ENCODE measurements at places on chromosomes 2 and 18. TPM values are rescaled to one million over a fixed set of nuclear protein-coding genes. Genes with fewer than 3 reads are reported as not detected.
A peak's percentile ranks its signal among the peaks of the same experiment; 100 is the strongest.

GRCh38 chr2:60319031-60319547 is 234.4 kb downstream of the BCL11A start:
- DNase-seq = no peak

DNA sequence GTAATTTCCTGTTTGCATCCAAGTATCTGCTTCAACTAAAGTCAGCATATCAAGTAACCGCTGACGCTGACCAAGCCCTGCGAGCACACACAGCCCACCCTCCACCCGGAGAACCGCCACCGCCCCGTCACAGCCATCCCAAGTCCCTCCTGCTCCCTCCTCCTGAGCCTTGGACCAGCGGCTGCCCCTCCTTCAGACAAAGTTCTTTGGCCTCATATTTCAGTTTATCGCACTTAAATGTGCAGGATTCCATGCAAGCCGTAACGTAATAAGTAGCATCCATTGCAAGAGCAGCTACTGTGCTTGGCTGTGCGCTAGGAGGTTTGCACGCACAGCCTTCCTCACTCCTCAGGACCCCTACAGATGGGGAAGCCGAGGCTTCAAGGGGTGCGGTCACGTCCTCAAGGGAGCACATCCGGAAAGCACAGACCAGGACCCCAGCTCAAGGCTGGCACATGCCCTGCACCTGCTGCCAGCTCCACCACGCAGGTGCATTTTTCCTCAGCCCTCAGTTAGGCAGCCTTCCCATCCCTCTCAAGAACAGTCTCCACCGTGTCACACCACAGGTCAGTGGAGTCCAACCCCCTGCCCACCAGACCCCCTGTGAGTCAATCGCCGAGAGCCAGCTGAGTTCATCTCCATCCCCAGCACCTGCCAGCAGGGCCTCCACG is 17.1 kb downstream of the PXDN start:
- peak; percentile 84 for DNase-seq

DNA sequence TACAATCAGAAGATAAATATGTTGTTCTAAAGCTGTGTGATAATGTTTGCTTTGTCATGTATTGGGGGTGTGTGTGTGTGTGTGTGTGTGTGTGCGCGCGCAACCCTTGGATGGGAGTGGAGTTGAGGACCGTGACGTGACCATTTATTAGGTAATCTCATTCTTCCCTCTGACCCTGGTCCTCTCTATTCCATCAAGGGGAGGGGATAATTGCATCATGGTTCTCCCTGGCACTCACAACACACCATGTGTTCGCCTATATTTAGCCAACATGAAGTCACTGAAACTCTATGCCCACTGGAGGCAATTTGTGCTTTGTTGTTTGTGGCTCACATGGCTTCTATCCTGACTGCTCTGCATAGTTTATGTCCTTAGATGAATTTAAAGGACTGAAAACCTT is 79.8 kb upstream of the LRPPRC start:
- peak; percentile 83 for DNase-seq

- DNase-seq = no peak
These were observed 121.2 kb downstream of the DPP4 start for GRCh38 chr2:161952783-161953191.

- no peak for DNase-seq
These were observed 146.5 kb downstream of the ASB1 start for GRCh38 chr2:238573065-238573778.

- DNase-seq = peak; percentile 97
These were observed 33.7 kb upstream of the WIPF1 start for GRCh38 chr2:174631009-174631981.

- DNase-seq = no peak
These were observed 1.5 kb downstream of the FAM110C start for GRCh38 chr2:44748-45341.

- DNase-seq = no peak
These were observed 26.9 kb upstream of the CCBE1 start for GRCh38 chr18:59724103-59724502.

GRCh38 chr2:188601927-188602326 is 310.3 kb downstream of the GULP1 start:
- DNase-seq = peak; percentile 47

- DNase-seq = no peak
These were observed 460 bp upstream of the SEMA4F start for GRCh38 chr2:74653589-74653984.

KCNJ3 gene
- not detected for total RNA-seq

XDH gene
- under 0.01 TPM for total RNA-seq

IL18R1 gene
- total RNA-seq = 5.4 TPM

UPP2 gene
- total RNA-seq = not detected

RGPD4 gene
- not detected for total RNA-seq
